ENCODE measurements at places on chromosomes 4 and X.

DNA sequence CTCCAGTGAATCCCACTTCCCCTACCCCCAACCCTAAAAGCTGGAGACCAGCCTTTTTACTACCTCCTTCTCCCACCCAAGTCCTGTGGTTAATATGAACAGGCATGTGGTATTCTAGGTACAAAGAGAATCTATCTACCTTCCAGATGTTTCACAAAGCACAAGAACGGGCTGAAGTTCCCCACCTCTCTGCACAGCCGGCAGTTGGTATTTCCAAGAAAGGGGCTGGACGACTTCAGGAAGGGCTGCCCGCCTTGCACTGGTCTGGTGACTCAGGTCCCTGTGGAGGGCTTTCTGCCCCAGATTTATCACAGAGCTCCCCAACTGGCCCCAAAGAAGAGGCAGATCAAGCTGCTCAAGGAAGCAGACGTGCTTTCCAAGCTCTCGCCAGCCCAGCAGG lies 4.5 kb downstream of the FAM47E start:
- no peak for DNase-seq

DNA sequence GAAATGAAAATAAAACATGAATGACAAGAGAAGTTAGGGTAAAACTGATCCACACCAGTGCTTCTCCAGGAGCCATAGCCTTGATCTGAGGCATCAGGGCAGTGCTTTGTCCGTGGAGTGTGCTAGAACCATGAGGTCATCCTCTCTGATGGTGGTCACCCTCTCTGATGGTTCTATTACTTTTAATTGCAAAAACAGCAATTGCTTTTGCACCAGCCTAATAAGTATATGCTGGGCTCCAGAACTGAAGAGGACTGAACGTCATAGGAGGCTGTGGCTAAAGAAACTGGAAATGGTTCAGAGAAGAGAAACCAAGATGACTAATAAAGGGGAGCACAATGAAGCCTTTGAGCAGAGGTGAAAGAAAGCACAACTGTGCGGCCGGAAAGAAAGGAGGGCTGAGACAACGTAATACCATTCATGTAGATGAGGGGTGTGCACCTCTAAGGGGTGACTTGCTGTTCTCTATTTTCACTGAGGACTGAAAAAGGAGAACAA lies 17.0 kb upstream of the TMEM154 start:
- peak; percentile 91 for DNase-seq

GRCh38 chr4:164536814-164537213 lies 217.1 kb upstream of the SMIM31 start:
- DNase-seq = no peak

GRCh38 chr4:182826391-182826790 lies 90.8 kb downstream of the DCTD start:
- no peak for DNase-seq

DNA sequence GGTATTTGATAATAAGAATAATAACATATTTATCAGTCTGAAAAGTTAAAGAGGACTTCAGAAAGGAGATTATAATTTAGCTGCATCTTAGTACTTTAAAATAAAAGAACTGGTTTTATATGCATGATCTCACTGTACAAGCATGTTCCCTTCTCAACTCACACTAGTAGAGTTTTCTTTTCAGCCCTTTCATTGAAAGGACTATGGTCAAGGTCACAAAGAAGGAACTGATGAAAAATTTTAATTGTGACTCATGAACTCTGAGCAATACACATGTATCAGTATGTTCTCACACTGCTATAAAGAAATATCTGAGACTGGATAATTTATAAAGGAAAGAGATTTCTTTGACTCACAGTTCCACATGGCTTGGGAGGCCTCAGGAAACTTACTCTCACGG lies 73.7 kb upstream of the NDST4 start:
- DNase-seq = no peak

DNA sequence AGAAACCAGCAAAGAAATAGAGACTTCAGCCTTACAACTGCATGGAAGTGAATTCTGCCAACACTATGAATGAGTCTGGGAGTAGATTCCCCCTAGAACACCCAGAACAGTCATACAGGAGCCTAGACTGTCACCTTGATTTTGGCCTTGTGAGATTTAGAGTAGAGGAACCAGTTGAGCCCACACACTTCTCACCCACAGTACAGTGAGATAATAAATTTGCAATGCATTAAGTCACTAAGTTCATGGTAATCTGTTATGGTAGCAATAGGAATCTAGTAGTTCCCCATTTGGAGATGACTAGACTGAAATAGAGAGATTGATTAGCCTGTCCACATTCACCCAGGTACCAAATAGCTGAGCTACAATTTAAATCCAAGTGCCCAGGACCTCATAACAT lies 59.0 kb downstream of the FAM13A start:
- DNase-seq = no peak

DNA sequence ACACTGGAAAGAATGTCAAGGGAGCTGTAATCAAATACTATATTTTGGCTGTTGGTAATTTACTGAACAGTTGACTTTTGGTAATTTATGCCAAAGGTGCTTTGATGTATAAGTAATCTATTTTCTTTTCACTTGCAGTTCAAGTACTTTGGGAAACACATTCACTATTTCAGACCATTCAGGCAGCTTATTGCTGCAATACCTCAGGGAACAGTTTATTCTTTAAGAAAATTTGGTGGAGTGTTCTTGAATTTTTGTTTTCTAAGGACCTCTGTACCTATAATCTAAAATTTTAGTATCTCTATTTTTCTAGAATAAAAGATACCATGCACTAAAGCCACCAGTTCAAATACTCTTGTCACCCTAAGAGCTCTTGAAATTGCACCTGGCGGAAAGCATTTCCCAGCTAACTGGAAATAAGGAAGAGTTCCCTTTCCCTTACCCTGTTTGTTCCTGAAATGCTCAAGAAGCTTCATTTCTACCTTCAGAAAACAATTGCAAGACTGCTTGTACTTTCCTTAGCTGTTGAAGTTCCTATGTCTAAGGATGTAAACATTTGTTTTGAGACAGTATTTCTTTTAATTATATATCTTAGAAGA lies 633.5 kb upstream of the FAT1 start:
- no peak for DNase-seq

GRCh38 chr4:164828955-164829354 lies 48.0 kb upstream of the APELA start:
- no peak for DNase-seq

DNA sequence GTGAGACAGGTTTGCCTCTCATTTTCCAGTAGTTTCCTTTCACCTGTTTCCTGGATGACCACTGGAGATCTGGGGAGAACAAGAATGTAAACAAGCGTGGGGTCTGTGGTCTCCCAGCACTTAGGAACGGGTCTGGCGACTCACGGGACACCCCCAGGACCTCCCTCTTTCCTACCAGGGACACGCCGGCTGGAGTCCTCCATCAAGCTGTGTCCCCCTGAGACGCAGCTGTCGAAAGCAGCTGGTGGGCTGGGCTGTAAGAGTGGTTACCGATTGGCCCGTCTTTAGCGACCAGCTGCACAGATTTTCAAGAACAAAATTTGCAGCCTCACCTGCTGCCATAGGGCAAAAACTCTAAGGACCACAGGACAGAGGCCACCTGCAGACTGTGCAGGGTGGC lies 11.9 kb downstream of the LRPAP1 start:
- no peak for DNase-seq

DNA sequence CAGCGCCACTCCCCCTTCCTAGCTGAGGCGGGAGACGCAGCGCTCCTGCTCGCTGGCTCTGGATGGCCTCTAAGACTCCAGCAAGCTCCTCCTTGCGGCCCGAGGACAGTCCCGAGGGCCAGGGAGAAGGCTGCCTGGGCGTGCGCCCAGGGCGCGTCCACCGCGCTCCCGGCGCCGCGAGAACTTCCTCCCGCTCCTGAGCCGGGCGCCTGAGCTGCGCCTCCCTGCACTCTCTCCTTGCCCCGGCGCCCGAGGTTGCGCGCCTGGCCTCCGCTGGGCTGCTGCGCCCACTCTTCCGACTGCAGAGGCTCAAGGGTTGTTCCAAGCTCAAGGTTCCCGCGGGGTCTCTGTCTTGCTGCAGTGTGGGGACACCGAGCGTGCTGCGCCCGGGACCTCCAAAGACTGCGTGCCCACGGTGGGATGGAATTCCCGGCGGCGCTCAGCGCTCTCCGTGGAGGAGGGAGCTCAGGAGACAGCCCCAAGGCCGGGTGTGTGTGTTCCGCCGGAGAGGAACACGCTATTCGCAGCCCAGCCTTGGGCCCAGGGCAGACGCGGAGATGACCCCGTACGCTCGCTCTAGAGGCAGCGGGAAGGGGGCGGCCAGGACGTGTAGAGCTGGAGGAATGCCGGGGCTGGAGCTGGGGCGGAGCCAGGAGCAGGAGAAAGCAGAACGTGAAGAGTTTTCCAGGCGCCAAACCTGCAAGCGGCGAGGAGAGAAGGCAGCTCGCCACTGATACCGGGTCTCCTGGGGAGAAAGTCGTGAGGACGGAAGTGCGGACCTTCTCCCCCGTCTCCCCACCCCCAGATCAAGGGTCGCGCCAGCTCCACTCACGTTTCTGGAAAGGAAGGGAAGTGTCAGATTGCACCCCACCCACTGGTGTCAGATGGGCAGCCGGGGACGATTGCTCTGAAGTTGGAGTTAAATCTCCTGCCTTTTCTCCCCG lies at the start of gene ARHGAP6:
Gene ARHGAP6, minus strand, starts transcription at position 753 of the 944 bp plus-strand sequence. CDS start 1,092 bp downstream, outside the sequence.
- DNase-seq = no peak

DNA sequence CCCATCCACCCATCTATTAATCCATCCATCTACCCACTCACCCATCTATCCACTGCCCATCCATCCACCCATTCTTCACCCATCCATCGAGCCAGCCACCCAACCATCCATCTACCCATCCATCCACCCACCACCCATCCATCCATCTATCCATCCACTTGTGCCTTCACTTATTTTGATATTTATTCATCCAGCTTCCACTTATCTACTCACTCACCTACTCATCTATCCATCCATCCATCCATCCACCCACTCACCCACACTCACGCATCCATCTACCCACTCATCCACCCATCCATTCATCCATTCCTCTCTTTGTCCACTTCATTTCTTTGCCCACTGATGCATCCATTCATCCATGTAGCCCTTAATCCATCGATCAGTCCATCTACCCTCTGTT lies 72.9 kb upstream of the AFAP1 start:
- no peak for DNase-seq

- no peak for DNase-seq
These were observed 335.1 kb downstream of the ANK2 start for GRCh38 chr4:113384600-113384999.

DNA sequence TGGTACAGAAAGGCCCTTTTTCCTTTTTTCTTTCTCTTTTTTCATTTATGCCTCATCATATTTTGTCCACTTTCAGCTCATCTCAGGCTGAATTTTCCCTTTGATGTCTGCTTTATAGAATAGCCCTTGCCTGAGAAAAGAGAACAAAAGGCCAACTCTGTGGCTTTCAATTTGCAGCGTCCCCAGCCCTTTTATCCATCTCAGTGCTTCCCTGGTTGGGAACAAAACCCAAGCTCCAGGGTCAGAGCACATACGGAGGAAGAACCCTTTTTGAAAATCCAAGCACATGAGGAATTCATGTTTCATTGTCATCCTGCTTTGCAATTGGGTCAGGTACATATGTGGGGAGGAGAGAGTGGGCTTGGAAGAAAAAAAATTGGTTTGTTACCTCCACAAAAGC lies 47.5 kb downstream of the TMEM164 start:
- DNase-seq = no peak

DNA sequence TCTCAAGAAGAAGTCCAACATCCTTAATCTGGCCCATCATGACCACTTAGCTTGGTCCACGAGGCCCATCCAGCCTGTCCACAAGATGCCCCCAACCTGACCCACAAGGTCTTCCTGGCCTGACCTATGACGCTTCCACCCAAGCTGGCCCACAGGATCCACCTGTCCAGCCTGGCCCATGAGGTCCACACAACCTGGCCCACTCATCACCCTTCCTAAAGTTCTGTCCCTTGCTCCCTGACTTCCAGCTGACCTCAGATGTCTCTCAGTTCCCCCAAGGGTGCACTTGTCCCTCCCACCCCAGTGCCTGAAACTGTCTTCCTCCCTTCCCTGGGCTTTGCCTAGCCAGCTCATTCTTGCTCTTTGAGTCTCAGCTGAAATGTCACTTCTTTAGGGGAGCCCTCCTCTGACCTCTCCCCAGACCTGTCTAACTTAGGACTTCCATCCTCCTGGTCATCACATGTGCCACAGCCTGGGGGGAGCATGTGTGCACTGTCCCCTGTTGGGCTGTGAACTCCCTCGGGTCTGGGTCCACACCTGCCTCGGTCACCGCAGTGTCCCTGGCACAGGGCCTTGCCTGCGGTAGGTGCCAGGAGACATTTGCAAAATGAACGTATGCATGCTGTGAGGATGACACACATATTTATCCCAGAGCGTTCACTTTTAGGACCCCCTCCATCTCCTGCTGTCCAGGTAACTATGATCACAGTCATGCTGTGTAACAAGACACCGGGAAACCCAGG lies 61.7 kb downstream of the EVC start:
- DNase-seq = no peak

GRCh38 chrX:47190445-47191269 lies 3.0 kb upstream of the UBA1 start:
- peak; percentile 91 for DNase-seq

All from activated CD8-positive, alpha-beta memory T cell treated with anti-CD3 and anti-CD28 coated beads, Interleukin-2, amount 10 ng/mL, durations not matched to agents 7 days and 5 days (primary cell).